ENCODE measurements at places on chromosomes 2 and 18. TPM values are rescaled to one million over a fixed set of nuclear protein-coding genes. Genes with fewer than 3 reads are reported as not detected.

Gene LDLRAD4
- 32.3 TPM for total RNA-seq

Gene CCL20
- total RNA-seq = not detected

Gene SANBR
- 5.5 TPM for total RNA-seq

Gene SETBP1
- total RNA-seq = 5.4 TPM

Gene DLX1
- total RNA-seq = not detected

Gene MRO
- 3.9 TPM for total RNA-seq

Gene GAREM2
- 0.88 TPM for total RNA-seq

Gene PLGLB1
- total RNA-seq = 1.0 TPM

DNA sequence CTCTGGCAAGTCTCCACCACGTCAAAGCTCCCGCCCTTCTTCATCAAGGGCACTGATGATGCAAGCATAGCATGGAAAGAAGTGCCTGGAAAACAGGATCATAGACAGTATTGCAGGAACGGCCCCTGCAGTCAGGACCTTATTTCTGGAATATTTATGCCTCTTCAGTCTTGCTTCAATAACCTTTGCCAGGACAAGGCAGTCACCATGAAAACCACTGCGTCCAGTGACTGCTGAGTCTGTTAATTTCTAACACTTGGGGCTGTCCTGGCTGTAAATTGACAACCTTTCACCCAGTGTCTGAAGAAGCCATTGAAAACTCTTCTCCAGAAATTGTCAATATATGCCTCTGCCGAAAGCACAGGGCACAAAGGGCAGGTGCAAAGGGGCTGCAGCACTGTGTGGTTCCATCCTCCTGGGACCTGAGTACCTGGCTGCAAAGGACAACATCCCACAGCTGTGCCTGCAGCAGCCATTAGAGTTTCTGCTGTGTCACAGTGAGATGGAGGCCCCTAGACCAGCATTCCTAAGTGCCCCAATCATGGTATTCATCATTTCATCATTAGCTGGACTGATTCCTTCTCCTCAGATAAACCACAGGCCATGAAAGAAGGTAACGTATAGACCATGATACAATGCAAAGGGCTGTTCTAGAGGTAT lies 819.6 kb downstream of the RNF144A start:
- no peak for DNase-seq

DNA sequence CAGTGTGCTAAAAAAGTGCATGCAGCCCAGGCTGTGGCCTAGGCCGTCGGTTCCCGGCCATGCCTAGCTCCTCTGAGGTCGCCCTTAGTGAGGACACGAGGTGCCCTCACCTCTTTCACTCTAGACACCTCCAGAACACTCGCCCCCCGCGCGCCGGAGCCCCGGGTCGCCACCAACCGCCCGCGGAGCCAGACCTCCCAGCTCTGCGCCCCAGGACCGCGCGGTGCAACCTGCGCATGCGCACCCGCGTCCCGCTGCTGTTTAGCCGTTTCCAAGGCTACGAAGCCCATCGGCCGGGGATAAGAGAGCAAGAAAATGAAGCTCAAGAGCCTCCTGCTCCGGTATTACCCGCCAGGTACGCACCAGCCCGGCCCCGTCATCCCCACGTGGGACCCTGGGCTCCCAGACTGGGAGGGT lies at the start of gene DAW1:
Gene DAW1 (plus strand): TSS at position 257 of the 417 bp plus-strand sequence. CDS start 59 bp downstream, at position 316.
- peak; percentile 26 for DNase-seq

DNA sequence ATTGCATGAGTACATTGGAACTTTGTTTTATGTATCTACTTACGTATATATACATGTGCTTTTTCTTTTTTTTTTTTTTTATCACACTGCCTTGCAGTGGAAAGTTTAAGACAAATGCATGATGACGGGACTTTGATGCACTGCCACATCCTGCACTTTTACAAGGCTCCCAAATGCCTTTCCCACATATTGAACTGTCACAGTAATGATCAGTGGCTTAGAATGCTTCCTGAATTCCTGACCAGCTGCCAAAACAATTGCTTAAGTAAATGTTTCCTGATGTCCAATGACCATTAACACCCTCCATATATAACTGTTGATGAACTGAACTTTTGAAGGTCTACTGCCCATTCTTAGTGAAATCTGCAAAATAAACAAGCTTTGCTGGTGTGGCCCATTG lies 60.2 kb downstream of the LYPD6B start:
- no peak for DNase-seq

- DNase-seq = no peak
Observed at GRCh38 chr18:23279931-23280330, 144.6 kb downstream of the CABLES1 start.

- no peak for DNase-seq
Observed at GRCh38 chr2:171432206-171432968, 1.4 kb downstream of the METTL8 start.

DNA sequence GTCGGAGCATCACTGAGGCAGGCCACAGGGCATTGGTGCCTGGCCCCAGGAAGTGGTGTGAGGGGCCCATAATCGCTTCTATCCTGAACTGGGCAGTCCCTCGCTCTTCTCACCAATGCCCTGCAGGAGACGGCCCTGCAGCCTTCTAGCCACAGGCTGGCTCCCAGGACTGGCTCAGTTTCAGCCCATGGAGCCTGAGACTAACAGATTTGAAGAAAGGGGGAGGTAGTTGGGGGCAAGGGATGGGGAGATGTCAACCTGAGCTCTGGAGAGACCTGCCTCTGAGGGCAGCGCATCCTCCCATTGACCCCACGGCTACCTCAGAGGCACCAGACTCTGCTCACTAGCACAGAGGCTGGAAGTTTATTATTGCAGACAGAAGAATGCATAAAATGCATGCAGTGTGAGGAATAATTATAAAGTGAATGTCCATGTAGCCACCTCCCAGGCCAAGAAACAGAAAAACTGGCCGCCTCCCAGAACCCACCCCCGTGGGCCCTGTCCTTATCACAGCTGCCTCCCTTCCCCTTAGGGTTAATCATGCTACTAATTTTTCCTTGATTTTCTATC lies 1.4 kb downstream of the TOGARAM2 start:
- DNase-seq = no peak

DNA sequence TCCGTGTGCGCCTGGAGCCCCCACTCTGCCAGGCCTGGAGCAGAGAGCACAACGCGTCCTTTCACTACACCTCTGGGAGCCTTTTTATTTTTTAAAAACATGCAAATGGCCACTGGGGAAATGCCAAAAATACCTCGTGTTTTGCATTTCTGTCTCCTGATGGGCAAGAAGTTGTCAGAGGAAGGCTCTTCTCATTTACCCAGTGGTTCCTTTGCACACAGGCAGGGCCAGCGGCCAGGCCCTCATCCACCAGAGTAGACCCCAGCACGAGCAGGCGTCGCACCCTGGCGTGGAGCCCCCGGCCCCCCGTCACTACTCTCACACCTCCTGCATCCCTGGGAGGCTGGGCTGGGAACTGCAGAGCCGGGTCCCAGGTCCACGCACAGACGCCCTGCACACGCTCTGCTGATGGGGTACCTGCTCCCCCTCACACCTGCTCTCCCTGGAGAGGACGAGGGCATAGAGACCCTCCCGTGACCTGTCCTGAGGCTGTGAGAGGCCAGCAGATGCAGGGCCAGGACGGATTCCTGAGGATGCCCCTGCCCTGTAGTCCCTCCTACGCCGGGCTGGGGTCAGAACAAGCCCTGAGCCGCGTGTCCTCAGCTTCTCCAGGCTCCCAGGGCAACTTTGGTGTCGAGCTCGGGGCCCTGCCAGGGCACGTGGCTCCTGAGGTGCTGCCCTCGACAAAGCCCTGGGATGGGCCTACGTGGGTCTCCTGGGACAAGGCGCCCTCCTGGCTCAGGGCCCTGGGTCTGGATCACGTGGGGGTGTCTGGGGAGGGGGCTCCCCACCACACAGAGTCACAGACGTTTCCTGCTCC lies 65.0 kb downstream of the NFATC1 start:
- DNase-seq = no peak

DNA sequence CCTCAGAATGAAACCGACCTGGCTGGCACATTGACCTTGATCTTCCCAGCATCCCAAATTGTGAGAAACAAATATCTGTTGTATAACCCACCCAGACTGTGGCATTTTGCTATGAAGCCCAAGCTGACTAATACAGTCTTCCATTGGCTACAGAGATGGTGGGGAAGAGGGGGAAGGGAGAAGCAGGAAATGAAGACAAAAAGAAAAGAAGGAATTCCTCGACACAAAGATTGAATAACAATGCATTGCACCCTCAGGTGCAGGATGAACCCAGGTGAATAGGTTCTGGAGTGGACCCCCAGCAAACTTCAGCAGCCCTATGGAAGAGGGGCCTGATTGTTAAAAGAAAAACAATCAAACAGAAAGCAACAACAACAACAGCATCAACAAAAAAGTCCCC lies 270.7 kb downstream of the FSIP2 start:
- no peak for DNase-seq

DNA sequence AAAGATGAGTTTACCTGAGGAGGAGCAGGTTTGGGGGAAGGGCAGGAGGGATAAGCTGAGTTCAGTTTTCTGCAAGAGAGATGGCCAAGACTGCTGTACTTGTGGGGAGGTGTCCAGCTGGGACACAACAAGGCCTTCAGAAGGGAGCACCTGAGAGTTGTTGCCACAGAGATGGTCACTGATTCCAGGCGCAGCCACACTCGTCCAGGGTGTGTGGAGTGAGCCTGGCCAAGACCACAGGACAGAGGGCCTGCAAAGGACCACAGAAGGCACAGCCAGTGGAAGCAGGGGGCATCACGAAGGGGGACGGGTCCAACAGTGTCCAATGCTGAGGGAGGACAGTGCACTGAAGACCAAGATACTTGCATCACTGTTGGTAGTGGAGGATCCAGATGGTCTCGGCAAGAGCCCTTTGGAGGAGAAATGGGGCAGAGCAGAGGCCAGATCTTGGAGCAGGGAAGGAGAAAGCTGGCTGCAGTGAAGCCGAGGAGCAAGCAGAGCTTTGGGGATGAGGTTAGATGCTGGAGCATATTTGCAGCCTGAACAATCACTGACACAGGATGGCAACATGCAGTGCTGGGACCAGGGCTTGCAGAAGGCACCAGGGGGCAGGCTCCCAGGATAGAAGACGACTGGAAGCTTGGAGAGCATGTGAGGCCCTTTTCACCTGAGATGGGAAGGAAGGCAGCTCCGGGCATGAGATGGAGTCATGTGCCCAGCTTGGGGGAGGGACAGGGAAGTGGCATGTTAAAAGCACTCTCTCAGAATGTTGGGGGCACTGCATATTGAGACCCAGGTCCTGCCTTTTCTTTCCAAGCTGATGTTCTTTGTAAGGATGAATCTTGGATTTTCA lies 214.0 kb downstream of the CYP26B1 start:
- DNase-seq = no peak

- no peak for DNase-seq
Observed at GRCh38 chr18:28519997-28520396, 343.1 kb upstream of the CDH2 start.

DNA sequence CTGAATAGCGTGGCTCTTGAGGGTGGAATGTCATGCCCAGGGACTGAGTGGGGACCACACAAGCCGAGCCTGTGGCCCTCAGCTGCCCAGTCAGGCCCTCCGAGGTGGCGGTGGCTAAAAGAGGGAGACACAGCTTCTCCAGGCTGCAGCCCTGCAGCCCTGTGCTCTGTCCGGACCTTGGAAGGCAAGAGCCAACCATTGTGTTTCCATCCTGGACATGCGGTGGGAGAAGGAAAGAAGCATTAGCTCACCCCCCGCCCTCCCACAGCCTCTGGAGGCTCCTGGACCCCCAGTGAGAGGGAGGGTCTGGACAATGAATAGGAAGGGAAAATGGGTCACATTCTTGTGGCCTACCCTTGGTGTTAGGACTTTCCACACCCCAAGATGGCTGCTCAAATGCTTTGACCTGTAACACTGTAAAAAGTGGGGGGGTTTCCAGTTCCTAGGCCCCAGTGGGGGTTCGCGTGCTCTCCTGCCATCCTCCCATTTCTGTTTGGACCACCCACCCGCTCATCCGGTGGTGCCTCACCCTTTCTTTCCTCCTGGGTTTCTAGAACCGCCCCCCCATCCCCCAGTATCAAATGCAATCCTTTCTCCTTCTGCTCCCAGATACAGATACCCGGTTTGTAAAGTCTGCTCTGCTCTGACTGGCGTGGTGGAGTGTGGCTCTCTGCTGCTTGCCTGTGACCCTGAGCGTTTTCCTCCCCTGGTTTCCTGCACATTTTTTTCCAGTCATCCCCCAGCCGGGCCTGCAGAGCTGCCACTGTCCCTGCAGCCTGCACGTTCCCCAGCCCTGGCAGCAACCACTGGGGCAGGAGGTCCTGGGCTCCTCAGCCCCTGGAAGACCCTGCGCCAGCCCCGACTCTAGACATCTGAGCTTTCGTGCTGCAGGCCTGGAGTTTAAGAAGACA lies 36.3 kb upstream of the SMAD7 start:
- DNase-seq = no peak

- DNase-seq = no peak
Observed at GRCh38 chr2:219081701-219082331, 21.1 kb upstream of the IHH start.

GRCh38 chr2:54047091-54047490 lies 68.3 kb upstream of the ACYP2 start:
- DNase-seq = no peak

DNA sequence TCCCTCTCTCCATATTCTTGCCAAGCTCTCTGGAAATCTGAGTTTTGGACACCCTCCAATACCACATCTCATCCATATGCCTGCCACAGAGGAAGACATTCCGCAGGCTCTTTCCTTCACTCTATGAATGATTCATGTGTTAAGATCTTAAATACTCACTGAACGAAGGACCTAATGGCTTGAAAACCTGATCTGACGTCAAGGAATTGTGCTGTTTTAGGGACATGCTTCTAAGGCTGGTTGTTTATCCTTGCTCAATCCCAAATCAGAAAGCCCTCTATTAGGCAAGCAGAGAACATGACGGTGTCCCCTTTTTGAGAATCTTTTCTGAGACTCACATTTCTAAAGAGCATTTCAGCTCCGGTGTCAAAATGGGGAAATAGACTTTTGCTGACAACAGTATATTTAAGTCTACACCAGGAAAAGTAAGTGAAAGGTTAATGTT lies 83.7 kb upstream of the GALNT5 start:
- peak; percentile 6 for DNase-seq

- no peak for DNase-seq
Observed at GRCh38 chr18:73826098-73826497, 321.5 kb downstream of the FBXO15 start.

- DNase-seq = no peak
Observed at GRCh38 chr2:180450841-180451240, 443.7 kb upstream of the CWC22 start.

GRCh38 chr18:59870623-59871130 lies 29.1 kb upstream of the PMAIP1 start:
- DNase-seq = no peak

- DNase-seq = no peak
Observed at GRCh38 chr2:21330786-21331391, 207.1 kb downstream of the TDRD15 start.

GRCh38 chr2:201715459-201715858 lies 17.0 kb upstream of the MPP4 start:
- DNase-seq = no peak

- no peak for DNase-seq
Observed at GRCh38 chr18:69216321-69216720, 184.4 kb upstream of the DOK6 start.

DNA sequence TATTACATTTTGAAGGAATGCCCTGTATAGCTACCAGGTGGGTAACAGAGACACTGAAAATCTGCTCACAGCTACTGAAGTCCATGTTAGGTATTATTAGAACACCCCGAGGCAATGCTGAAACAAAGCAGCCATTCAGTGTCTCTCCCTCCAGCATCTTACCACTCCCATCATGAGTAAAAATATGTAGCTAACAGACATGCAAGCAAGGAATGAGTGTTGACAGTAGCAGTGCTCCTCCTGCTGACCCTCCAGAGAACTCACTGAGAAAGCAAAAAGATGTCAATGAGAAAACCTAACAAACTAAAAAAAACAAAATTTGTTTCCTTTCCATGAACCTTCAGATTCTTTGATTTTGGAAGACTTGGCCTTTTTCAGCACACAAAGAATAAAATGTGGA lies 393.9 kb downstream of the LRRTM1 start:
- no peak for DNase-seq

Data from heart right ventricle (tissue), 16 donors.